NCI-H1092 treated with DMSO at 0.1 percent for 48 hours (cell line): ENCODE measurements at places on chromosomes 11 and 22.

- DNase-seq: no peak
These were observed 211.8 kb downstream of the LUZP2 start for GRCh38 chr11:24708616-24709015.

GRCh38 chr22:36846949-36847348 lies 13.9 kb upstream of the NCF4 start:
- no peak for DNase-seq

DNA sequence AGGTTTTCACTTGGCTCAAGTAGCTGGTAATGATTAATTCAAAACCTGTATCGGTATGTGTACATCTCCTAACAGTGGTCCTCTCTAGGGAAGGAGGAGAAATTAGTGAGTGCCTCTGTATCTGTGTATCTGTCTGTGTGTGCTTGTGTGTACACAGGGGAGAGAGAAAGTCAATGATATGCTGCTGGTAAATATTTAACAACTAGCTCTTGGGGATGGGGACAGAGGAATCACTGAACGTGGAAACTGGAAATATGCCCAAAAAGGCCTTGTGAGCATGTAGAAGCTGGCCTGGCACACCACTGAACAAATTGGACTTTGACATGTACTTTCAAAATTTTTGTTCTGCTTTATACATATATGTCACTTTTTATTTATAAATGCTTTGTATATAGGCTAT lies 214.0 kb upstream of the SYN3 start:
- peak; percentile 44 for DNase-seq

GRCh38 chr11:8442301-8442700 lies 151.7 kb downstream of the STK33 start:
- DNase-seq: peak; percentile 19

- DNase-seq: no peak
These were observed 15.0 kb upstream of the APOA1 start for GRCh38 chr11:116852261-116853031.

DNA sequence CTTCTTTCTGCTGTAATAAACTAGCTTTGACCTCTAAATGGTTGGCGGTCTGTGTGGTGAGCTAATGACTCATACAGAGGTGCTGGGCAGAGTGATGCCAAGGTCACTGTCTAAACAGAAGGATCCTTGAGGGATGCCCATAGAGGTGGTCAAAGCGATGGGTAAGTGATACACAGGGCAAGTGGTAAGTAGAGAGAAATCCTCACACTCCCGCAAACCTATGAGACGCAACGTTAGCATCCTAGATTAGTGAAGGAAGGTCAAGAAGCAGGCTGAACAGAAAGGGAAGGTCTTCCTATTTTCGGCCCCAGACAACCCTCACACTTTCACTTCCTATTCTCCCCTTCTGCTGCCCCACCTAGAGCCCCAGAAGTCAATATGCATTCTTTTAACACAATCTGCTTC lies 65.6 kb upstream of the SESN3 start:
- peak; percentile 93 for DNase-seq

DNA sequence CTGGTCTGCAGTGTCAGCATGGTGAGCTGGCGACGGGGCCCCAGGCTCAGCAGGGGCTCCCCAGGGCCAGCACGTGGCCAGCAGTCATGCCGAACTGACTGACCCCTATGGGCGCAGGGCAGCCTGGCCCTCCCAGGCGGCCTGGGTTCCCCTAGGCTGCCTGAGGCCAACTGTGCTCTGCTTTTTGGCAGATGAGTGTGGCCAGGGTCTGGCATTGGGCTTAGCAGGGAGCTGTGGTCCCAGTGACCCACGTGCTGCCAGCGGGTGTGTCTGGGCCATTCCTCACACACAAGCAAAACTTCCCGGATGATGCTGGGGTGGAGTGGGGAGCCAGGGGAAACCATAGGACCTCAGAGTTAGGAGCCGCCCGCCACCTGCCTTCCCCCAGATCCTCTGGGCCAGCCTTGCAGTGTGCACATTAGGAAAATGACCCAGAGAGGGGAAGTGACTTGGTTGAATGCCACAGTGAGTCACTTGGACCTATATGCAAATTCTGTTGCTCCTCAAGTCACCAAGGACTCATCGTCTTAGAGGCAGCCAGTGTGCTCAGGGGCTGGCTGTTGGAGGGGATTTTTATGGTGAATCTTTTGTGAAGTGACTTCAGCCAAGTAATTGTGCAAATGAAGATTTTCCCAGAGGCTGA lies 6.5 kb downstream of the ADORA2A start:
- DNase-seq: no peak

DNA sequence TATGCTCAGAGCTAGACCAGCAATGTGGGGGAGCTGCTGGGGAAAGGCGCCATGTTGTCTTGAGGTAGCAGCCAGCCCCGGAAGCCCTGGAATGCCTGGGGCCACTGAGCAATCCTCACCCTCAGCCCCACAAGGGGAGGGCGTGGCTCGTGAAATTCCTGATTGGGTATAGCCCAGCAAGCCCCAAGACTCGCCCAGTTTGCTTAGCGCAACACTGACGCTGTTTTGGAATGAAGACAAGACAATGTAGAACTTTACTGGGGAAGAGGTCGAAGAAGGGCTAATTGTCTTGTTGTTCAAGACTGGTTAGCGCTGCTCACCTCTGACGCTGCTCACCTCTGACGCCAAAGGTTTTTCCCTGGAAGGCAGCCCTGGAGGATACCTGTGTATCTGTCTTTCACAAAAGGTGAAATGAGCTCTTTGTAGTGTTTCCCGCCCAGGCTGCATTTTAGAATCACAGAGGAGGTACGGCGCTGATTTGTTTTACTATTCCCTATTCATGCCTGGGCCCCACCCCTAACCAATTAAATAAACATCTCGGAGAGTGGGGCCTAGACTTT lies 47.6 kb downstream of the ST3GAL4 start:
- DNase-seq: no peak

- no peak for DNase-seq
These were observed 906.1 kb upstream of the RAG2 start for GRCh38 chr11:37504060-37504611.

DNA sequence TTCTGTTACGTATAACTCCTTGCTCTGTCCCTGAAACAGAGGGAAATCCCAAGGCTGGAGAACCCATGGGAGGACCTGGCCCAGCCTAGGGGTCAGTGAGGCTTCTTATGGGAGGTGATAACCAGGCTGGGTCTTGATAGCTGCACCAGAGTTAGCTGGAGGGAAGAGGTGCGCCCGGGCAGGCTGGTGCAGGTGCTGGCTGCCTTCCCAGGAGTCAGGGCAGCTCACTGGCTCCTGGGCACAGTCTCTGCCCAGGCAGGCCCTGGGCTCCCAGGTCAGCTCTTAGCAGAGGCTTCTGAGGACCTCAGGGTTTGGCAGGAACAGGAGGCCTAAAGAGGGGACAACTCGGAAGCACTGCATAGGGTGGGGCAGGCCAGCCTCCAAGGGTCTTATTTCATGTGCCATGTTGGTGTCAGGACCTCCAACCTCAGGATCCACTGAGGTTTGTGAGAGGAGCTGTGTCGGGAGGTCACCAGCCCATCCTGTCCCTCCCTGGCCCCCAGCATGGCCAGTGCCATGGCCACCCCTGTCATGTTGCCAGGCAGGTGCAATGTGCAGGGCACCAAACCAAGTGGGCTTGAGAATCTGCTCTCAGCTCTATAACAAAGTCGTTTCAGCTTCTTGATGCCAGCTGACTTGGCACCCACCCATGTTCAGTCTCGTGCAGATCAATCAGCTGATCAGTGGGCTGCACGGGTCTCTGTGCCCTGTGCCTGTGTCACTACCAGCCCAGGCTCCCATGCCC lies 20.5 kb upstream of the CELSR1 start:
- DNase-seq: no peak

DNA sequence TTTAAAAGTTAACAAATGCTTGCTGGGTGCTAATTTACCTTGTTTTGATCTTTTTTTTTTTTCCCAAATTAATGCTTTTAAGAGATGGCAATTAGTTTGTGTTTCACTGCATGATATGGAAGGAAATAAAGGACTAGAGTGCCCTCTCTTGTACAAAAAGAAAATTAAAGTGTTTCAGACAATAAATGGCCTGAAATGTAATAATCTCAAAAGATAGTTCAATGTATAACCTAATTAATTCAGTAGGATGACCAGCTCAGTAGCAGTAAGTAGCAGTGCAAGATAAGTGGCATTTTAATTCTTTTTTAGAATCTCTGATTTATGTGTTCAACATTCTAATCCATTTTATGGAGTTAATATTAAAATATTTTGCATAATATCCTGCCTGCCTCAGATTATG lies 39.9 kb upstream of the MYO18B start:
- peak; percentile 21 for DNase-seq

DNA sequence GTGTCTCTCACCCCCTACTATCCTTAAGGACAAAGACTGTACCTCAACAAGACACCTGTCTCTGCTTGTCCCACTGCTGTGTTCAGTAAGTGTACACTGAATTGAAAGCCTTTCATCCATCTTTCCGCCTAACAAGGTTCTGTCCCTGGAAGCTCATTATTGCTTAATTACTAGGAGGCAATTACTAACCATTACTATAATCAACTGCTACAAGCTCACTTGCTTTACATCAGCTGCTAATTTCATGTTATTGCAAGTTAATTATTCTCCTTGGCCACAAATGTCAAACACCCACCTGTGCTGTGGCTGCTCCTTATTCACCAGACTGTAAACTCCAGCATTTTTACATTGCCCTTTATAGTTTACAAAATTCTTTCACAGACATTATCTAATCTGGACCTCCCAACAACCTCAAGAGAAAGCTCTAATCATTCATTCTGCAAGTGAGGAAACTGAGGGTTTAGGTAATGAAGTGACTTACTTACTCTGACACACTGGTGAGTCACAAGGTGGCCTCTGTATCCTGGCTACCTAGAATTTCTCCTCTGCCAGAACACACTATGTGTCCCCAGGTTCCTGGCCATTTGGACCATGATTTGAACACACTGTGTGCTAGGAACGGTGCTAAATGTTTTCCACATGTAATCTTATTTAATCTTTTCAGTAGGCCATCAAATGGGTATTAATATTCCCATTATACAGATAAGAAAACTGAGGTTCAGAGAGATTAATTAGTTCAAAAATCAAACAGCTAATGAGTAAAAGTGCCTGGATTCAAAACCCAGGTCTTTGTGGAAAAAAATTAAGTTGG lies 66.7 kb downstream of the RAB30 start:
- no peak for DNase-seq

DNA sequence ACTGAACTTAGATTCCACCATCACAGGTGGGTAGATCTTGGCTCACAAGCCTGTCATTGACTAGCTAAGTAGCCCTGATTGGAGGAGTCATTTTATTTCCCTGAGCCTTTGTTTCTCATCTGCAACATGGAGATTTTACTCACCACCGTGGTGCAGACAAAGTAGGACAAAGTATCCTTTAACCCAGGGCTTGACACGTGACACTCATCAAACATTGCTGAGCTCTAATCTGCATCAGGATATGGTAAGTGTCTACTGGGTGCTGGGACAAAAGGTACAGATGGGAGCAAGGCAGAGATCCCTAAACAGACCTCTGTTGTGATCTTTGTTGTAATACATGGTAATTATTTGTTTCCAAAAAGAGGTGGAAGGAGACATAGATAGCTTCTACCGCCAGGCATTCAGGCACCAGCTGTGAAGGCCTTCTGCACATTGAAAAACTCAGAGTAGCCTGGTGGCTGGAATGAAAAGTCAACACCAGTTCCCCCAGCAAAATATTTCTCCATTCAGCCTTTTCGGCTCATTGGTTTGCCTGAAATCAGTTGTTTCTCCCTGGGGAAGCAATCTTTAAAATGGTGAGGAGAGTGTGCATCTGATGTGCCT lies 18.3 kb upstream of the MICAL2 start:
- DNase-seq: peak; percentile 75

DNA sequence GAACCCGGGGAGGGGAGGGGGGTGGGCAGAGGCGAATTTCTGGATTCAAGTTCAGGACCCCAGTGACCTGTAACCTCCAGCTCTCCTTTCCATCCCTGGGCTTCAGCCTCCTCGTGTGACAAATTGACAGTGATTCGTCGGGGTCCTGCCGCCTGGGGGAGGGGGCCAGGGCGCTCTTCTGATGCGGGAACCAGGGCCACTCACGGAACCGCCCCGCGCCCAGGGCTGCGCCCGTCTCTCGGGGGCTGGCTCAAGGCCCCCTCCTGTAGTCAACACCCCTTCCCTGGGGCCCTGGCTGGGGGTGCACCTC lies 92.8 kb upstream of the ANO1 start:
- DNase-seq: no peak

GRCh38 chr11:82976786-82977185 lies 75.2 kb downstream of the DDIAS start:
- no peak for DNase-seq

GRCh38 chr22:32578752-32579151 lies 104.1 kb downstream of the FBXO7 start:
- DNase-seq: no peak

DNA sequence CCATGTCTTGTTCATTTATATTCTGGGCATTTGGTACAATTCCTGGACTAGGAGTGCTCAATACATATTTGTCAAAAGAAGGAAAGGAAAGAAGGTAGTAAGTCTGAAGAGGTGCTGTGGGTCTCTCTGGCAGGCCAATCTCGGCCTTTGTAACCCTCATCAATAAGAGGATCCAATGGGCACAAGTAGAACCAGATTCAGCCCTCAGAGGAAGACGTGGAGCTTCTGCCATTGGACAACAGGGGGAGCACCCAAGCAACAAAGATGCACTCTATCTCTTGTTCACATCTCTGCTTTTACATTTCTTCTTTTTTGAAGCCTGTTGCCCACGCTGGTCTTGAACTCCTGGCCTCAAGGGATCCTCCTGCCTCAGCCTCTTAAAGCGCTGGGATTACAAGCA lies 2.2 kb upstream of the VPS11 start:
- DNase-seq: no peak

DNA sequence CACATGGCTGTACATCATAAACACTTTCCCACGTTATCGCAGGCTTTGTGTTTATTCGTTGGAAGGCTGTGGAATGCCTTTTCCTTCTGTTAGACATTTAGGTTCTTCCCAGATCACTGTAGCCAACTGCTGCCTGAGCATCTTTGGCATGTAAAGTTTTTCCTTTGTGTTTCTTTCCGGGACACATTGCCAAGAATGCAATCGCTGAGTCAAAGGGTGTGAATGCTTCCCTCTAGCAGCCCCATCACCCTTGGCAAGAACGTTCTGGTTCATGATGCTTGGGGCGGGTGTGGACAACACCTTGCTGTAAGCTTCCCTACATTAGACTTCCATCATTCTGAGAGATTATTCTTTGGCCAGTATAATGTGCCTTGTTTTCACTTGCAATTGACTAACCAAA lies 136.2 kb downstream of the OSBP2 start:
- DNase-seq: no peak

DNA sequence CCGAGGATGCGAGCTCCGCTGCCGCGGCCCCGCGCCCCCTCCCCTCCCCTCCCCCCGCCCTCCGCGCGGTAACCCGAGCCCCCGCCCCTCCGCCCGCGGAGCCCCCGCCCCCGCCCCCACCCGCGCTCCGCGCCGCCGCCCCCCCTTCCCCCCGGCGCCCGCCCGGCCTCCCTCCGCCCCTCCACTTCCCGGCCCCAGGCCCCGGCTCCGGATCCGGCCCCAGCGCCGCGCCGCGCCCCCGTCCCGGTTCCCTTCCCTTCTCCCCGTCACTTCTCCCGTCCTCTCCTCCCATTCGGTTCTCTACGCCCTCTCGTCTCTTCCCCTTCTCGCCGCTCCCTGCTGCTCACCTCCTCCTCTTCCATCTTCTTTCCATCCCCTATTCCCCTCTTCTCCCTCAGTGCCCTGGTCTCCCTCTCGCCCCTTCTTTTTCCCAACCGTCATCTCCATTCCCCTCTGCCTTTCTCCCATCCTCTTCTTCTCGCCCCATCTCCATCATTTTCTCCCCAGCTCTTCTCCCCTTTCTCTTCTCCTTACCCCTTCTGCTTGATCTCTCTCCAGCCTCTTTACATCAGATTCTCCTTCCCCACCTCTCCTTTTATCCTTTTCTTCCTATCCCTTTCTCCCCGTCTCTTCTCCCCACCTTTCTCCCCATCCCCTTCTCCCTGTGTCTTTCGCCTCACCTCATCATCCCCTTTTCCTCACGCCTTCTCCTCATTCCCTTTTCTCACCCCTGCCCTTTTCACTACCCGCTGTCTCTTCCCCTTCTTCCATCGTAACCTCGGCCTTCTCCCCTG lies at the start of gene DCHS1:
Gene DCHS1 (minus strand): TSS at position 20 of the 794 bp plus-strand sequence. CDS start 14,196 bp downstream, outside the sequence.
- peak; percentile 41 for DNase-seq
